OCI-LY7 (cell line): ENCODE measurements at places on chromosomes 5 and 9. TPM values are rescaled to one million over a fixed set of nuclear protein-coding genes. Genes with fewer than 3 reads are reported as not detected.

DNA sequence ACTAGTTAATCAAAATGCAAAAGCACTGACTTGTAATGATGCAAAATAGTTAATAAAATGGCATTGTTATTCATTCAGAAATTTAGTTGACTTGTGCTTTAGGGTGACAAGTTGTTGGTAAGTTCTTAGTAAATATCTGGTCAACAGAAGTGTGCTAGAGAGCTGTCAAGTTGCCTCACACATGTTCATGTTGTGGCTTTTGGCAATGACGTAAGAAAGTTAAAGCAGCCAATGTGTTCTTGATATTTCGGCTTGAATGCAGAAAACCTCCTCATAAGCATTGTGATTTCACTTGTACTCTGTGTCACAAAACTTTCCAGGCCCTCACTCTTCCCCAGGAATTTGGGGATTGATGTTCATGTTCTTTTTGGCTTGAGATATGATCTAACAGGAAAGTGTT is 626.7 kb downstream of the PRR16 start:
- DNase-seq: no peak

DNA sequence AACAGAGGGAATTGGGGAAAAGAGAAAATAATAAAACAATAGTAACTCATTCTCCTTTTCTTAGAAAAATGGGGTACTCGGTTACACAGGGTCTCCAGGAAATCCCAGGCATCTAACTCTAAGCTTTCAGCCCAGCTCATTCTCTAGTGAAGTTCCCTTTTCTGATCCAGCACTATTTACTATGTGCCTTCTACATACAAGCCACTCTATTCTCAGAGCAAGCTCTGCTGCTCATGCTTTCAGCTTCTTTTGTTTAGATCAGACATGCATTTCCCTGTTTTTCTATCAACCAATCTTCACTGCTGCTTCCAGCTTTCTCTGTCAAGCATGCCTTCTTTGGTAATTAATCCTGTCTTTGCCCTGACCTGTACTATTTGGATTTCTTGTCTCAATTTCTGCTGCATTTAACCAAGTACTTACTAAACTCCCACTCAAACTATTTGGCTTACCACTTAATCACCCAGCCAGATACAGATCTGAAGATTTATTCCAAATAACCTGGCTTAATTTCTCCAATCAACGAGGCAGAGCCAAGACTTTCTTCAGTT is 25.3 kb downstream of the OSMR start:
- DNase-seq: no peak

DNA sequence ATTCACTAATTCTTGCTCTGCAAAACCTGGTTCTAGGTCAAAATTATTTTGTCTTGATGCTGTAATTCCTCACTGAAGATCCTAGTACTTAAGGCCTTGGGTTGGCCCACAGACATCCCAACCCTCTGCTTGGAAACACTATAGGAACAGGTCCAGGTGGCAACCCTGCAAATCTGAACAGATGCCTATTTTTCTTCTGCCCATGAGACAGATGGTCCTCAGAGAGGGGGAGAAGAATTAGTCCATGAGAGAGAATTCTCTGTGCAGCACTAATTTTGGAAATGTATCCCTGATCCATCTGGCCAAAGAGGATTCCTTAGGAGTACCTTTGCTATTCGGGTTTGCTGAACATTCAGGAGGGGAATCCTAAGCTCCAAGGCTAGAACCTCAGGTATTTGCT is 156.3 kb downstream of the ELAVL2 start:
- DNase-seq: no peak

DNA sequence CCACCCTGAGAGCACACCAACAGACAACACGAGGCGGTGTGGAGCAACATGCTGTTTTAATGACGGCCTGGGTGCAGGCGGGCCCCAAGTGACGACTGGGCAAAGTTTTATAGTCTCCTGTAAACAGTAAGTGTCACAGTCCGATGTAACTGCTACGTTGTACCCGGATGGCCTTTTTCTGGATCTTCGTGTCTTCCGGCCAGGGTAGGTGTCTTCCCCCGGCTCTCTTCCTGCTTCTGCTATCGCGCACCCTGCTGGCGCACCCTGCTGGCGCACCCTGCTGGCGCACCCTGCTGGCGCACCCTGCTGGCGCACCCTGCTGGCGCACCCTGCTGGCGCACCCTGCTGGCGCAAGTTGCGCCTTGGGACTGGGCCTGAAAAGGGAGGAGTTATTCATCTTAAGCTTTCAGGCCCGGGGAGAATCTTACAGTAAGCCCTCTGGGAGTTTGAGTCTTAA is 143.0 kb upstream of the TARS1 start:
- DNase-seq: no peak

DNA sequence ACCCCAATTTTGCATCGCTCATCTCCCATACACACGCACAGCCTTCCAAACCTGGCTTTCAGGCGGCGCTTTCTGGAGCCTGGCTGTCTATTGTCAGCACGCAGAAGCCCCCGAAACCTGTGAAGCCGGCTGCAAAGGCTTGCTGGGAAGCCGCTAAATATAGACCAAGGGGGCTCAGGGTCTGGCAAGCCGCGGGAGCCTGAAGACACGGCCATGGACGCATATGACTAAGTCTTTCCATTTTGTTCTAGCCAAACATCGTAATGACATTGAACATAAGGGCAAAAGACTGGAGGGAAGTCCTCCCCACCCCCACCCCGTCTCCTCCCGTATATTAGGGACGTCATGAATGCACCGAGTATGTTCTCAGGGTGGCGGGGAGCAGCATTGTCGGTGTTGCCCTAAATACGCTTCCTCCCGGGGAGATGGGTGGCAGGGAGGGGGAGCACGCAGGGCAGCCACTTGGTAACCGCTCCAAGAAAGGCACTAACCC is 1.1 kb downstream of the CTNND2 start:
- DNase-seq: no peak

- DNase-seq: no peak
Observed at GRCh38 chr5:172281346-172281745, 2.2 kb downstream of the UBTD2 start.

GRCh38 chr9:84799251-84799650 is 129.7 kb downstream of the NTRK2 start:
- no peak for DNase-seq

DNA sequence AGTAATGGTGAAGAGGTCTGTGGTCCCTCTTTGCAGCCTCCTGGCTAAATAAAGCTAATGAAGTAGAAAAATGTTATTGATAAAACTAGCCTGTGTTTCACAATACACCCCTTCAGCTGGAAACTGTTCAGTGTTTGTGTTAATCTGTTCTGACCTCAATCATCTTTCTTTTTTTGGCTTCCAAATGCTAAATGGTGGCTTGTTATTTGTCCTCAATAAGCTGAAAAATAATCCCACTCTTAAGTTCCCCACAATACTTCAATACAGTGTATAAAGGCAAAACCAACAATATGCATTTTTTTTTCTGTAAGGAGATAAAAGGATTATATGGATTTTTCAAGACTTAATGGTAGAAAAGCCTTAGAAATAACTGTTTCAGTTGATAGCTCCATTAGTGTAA is 560.5 kb downstream of the TUSC1 start:
- no peak for DNase-seq

DNA sequence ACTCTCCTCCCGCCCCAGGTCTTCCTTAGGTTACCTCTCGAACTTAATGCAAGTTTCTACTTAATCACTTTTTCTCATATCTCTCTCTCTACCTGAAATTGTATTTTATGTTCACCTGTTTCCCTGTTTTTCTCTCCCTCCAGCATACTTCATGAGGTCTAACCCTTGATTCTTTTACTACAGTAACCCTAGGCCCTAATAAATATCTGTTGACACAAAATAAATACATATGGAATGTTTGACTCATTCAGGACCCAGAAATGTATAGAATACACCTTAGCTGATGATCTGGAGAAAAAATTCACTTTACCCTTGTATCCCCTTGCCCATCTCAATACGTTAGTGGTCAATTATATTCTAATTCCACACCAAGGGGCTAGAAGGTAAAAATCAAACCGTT is 250.9 kb upstream of the PTGER4 start:
- DNase-seq: no peak

DNA sequence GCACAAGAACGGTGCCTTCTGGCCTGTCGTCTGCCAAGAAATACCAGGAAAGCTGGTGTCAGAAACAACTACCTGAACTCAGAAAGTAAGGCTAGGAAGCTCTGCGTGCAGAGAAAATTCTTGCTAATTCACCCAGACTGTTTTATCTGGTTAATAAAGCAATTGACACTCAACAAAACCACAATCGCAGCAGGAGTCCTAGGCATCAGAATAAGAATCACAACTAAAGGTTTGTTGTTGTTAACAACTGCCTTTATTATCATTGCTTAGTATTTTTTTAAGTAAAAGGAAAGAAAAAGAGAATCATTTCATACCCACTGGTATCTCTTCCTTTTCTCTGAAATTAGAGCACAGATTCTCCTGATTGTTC is 3.9 kb upstream of the ISL1 start:
- DNase-seq: no peak

CNTFR gene
- total RNA-seq: not detected in 2 replicates

AQP3 gene
- total RNA-seq: 28.5 and 30.6 TPM in 2 replicates

KCNIP1 gene
- total RNA-seq: not detected in 2 replicates

IFNA2 gene
- total RNA-seq: not detected in 2 replicates

ALDH1A1 gene
- total RNA-seq: not detected in 2 replicates

MRPL22 gene
- total RNA-seq: 91.8 and 94.4 TPM in 2 replicates

PDE6A gene
- not detected in 2 replicates for total RNA-seq

ADGRD2 gene
- total RNA-seq: not detected in 2 replicates
